Ecto neural progenitor cell (in vitro differentiated cells): ENCODE measurements at places on chromosomes 5 and 9.

- no peak for DNase-seq
Observed at GRCh38 chr5:127583866-127584265, 65.0 kb upstream of the CTXN3 start.

- DNase-seq: no peak
Observed at GRCh38 chr5:116370149-116370548, 204.5 kb downstream of the SEMA6A start.

DNA sequence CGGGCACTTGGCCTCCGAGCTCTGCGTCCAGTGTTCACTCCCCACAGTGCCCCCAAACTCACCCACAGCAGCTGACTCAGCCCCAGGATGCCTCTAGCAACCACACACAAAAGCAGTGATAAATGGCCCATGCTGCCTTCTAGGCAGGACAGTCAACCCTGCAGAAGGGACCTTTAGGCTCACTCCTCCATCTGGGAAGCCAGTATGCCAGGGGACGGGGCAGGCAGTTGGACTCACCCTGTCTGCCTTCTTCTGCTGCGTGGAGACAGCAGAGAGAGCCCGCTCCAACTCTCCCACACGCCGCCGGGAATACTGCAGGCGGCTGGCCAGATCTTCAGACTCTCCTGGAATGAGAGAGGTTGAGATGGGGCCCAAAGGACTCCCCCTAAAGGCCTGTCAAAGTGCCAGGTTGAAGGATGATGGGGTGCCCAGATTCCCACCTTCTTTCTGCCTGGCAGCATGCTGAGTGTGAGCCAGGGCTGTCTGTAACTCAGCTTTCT lies 10.4 kb downstream of the GOLGA2 start:
- DNase-seq: no peak

- no peak for DNase-seq
Observed at GRCh38 chr5:32586276-32586599, 881 bp downstream of the SUB1 start.
